Muscle of leg (tissue), 16 donors: ENCODE measurements at places on chromosomes 7 and 10. TPM values are rescaled to one million over a fixed set of nuclear protein-coding genes. Genes with fewer than 3 reads are reported as not detected.

- H3K36me3 ChIP-seq: peaks cover 18% of the 10 kb centered on the region
- DNase-seq: no peak
- no peaks in the 10 kb centered on the region for H3K27me3 ChIP-seq
- no peaks in the 10 kb centered on the region for H3K4me1 ChIP-seq
- no peak overlapping the region for H3K4me3 ChIP-seq
- H3K27ac ChIP-seq: no peak overlapping the region
Observed at GRCh38 chr10:133385214-133385613, 6.2 kb downstream of the PAOX start.

DNA sequence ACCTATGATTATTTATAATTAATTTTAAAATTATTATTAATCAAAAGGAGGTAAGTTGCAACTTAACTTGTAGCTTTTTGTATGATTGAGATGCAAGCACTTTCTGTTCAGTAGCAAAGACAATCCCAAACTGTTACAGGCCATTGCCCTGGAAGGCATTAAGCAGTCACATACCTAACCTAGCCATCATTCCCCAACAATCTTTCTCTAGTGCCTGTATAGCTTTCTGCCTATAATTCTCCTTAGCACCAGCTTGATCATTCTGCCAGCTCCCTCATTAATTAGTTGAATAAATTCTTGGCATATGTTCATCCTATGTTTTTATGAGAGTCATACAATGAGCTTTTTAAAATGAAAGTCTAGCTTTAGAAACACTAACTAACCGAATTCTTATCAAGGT is 178.9 kb upstream of the TMEM106B start:
- no peaks in the 10 kb centered on the region for H3K36me3 ChIP-seq
- H3K4me1 ChIP-seq: no peaks in the 10 kb centered on the region
- H3K27me3 ChIP-seq: no peaks in the 10 kb centered on the region
- no peak overlapping the region for H3K4me3 ChIP-seq
- H3K27ac ChIP-seq: no peak overlapping the region

- no peaks in the 10 kb centered on the region for H3K4me1 ChIP-seq
- no peak overlapping the region for H3K27ac ChIP-seq
Observed at GRCh38 chr7:50805447-50806125, 22.9 kb upstream of the GRB10 start.

The AGBL3 gene
- 2.2 TPM for total RNA-seq
